Amniotic epithelial cell (primary cell): ENCODE measurements at places on chromosomes 7 and 10.

DNA sequence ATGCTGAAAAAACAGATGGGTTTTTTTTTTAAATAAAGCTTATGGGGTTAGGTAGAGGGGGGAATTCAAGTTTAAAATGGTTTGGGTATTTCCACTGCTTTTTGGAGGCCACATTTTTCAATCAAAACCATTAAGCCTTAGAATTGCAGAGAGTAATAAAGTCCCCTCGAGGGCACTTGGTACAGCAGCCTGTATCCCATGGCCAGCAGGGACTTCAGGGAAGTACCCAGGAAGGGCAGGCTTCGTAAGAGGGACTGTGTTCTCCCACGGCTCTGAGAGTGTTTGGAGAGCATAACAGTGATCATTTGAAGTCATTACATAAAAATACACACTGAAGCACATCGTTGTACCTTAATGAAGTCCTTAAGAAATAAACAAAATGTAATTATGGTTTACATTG lies 432.7 kb downstream of the DPP6 start:
- DNase-seq, result no peak

DNA sequence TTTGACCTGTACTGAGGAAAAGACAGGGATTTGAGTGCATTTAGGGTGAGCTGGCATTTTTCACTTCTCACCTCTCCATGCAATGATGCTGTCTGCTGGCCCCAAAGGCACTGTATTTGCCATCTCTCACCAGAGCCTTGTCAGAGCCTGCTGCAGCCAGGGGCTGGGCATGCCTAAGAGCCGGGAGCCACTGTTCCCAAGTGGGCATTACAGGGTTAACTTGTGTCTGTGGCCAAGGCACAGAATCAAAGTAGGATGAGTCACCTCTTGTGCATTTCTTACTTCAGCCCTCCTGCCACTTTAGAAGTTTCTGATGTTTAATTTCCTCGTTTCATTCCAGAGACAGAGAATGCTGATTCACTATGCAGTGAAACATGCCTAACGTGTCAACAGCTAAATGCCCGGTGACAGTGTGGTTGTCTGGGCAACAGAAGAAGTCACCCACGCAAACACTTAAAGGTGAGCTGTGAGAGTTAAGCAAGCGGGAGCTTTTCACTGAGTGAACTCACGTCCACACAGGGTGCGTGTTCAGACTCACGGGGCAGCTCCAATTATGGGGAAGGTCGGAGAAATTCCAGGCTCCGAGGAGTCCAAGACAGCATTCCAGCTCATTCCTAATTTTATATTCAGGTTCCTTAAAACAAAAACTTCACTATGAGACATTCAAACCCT lies 57.1 kb upstream of the IGFBP3 start:
- DNase-seq, result peak; percentile 92

- peak; percentile 40 for DNase-seq
Measured at GRCh38 chr7:16278167-16278787, 143.1 kb downstream of the CRPPA start.

GRCh38 chr7:106332201-106332600 lies 47.4 kb upstream of the NAMPT start:
- DNase-seq, result no peak

GRCh38 chr10:1185911-1186682 lies 129.9 kb downstream of the WDR37 start:
- DNase-seq, result no peak

- no peak for DNase-seq
Measured at GRCh38 chr10:118101501-118101900, 54.8 kb upstream of the RAB11FIP2 start.

- no peak for DNase-seq
Measured at GRCh38 chr10:10609379-10609955, 408.2 kb upstream of the CELF2 start.

- DNase-seq, result peak; percentile 37
Measured at GRCh38 chr7:19749658-19750057, 23.8 kb downstream of the TMEM196 start.

- no peak for DNase-seq
Measured at GRCh38 chr10:8221451-8221850, 167.0 kb downstream of the GATA3 start.

GRCh38 chr10:90447831-90448230 lies 410.0 kb downstream of the HTR7 start:
- DNase-seq, result no peak

GRCh38 chr7:106201164-106201563 lies 83.6 kb downstream of the NAMPT start:
- DNase-seq, result peak; percentile 27

DNA sequence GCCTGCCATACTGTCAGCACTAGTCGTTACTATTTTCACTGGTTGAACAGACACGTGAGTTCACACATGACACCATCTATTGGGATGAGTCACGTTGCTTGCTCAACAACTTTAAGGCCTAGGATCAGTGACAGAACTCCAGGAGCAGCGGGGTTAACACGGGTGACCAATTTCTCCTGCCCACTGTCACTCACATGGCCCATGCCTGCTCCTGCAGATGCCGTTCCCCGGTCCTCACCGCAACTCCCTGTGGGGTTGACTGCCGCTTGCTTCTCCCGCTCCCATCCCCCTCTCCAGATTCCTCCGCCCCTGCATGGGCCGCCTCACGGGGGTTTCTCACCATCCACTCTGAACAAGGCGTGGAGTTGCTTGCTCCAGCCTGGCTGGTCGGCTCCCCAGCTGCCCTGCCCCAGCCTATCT lies 128.2 kb downstream of the TAX1BP1 start:
- peak; percentile 18 for DNase-seq

DNA sequence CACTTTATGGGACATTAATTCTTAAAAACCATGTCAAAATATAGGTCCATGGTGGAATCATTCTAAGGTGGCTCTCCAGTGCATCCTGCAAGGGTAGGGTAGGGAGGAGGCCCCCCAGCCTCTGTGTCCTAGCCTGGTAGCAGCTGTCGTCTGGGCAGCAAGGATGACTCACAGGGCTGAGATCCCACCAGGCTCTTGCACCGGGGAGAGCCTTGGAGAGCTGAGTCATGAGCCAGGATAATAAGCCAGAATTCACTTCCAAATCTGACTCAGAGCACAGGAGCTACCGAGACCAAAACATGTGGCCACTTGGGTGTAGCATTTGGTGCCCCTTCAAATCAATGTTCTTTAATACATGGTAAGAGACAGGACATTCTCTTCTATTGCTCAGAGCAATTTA lies 298.5 kb downstream of the NEBL start:
- DNase-seq, result peak; percentile 84

DNA sequence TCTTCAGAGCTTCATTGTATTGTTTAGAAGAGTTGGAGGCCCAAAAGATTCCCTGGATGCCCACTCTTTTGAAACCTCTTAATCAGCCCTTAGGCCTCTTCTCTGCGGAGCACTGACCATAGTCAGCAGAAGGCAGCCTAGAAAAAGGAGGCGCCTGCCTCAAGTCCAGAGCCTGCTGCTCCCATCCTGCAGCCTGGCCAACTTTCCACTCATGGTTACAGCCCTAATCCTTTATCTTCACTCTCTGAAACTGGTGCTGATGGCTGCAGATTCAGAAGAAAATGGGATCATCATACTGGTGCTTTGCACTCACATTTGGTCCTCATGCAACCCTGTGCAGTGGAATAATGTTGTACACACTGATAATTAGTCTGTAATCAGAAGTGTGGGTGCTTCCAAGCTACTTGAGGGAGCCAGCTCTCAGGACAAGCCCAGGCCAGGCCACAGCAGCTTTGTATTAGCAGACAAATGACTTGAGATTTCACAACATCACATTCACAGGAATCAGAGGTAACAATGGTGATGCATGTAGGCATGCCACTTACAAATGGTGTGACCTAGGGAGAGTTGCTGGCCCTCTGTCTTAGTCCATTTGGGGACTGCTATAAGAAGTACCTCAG lies 272.9 kb downstream of the GALNT17 start:
- no peak for DNase-seq

- no peak for DNase-seq
Measured at GRCh38 chr7:119223930-119224329, 999.4 kb downstream of the ANKRD7 start.

- DNase-seq, result no peak
Measured at GRCh38 chr7:108138911-108139310, 8.8 kb upstream of the LAMB4 start.

GRCh38 chr10:43866712-43867111 lies 218.0 kb upstream of the ZNF32 start:
- DNase-seq, result no peak

GRCh38 chr10:123204127-123204461 lies 49.9 kb downstream of the BUB3 start:
- DNase-seq, result no peak

- no peak for DNase-seq
Measured at GRCh38 chr7:86911659-86912058, 147.8 kb downstream of the ELAPOR2 start.

DNA sequence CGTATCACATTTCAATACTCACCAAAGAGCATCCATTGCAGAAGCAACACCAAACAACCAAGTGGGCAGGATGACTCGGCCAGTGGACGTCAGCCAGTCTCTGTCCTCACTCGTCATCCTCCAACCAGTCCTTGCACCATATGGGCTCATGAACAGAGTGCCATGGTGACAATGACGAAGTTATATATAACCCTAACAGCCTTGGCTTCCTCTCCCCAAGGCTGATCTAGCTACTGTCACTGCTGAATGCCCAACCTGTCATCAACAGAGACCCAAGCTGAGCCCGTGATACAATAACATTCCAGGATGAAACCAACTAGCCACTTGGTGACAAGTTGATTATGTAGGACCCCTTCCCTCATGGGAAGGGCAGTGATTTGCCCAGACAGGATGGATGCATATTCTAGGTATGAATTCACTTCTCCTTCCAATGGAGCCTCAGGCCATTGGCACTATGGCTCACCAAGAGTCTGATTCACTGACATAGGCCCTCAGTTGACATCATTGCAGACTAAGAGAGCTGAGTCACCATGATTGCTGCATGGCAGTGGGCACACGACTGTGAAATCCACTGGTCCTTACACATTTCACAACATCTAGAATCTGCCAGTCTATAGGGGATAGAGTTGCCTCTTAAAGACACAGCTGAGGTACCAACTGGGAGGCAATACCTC lies 26.3 kb upstream of the PPIF start:
- peak; percentile 92 for DNase-seq

- DNase-seq, result peak; percentile 1
Measured at GRCh38 chr10:126598009-126598408, 72.5 kb downstream of the C10orf90 start.

GRCh38 chr7:141210862-141211261 lies 137.0 kb downstream of the TMEM178B start:
- no peak for DNase-seq

DNA sequence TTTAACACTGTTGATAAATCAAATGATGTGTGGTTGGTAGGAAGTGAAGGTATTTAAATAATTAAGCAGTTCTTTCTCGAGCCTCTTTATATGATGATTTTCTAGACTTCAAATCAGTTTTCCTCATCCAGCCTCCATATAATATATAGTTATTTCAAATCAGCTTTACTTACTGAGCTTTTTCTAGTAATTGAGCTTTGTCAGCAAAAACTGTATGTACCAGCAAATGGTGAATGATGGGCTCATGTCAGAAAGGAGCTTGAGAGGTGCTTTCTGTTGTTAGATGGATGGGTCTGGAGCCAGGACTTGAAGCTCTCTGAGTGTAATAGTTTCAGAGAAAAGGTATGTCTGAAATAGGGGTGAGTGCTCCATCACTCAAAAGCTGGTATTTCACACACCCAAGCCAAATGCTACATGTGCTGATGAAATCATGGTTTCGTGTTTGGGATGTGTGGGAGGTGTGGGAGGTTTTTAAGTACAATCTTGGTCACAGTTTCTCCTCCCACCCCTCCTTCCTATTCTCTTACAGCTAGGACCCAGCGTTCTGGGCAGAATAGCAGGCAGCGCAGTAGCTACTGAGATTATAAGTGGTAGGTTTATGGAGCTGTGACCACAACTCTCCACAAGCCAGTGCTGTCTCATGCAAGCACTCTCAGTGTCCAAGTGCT lies 55.8 kb downstream of the LRMDA start:
- peak; percentile 89 for DNase-seq

- DNase-seq, result peak; percentile 43
Measured at GRCh38 chr10:60230892-60231291, 158.8 kb downstream of the ANK3 start.

- no peak for DNase-seq
Measured at GRCh38 chr7:144575456-144575855, 172.0 kb upstream of the NOBOX start.

DNA sequence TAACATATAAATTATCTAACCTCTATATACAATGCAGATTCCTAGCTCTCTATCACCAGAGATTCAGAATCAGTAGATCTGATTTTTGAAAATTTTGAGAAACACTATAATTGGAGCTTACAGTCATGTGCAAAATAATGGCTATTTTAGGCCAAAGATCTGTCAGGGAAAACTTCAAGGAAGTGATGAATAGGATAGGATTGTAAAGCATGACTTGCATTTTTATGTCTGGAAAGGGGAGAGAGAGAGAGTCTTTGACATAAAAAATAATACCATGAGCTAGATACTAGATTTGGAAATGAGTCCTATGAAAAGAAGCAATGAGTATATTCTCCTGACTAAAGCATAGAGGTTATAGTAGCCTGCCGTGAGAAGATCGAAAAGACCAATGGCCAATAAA lies 181.1 kb downstream of the SDHAF3 start:
- no peak for DNase-seq

DNA sequence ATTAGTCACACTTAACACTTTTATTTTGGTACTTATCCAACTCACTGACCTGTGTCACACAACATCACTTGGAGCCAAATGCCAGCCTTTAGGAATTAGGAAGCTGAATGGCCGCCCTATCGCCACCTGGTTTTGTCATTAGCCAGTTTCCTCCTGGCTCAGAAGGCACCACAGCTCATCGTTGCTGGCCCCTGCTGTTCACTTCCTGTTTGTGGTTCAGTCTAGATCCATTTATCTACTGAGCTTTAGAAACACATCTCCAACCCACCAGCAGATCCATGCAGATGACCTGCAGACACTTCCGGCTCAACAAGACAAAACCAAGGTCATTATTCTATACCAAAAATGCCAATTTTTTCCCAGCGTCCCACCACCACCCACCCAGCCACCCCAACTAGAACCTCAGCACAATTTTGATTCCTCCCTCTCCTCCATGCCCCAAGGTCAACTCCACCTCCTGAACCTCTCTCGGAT lies 193.5 kb upstream of the NEBL start:
- DNase-seq, result no peak
